Posterior vena cava (tissue), 2 donors: ENCODE measurements at places on chromosomes 6 and 20. TPM values are rescaled to one million over a fixed set of nuclear protein-coding genes. Genes with fewer than 3 reads are reported as not detected.

The PDCD2 gene
- total RNA-seq, result 33.6 TPM

- no peak for DNase-seq
These were observed 15.7 kb upstream of the FAM83C start for GRCh38 chr20:35307666-35308653.

The RALGAPA2 gene
- total RNA-seq, result 38.0 TPM

The TP53TG5 gene
- 1.4 TPM for total RNA-seq

The BHLHE23 gene
- not detected for total RNA-seq

The GPSM3 gene
- 22.1 TPM for total RNA-seq

The ZMYND8 gene
- 28.0 TPM for total RNA-seq

- DNase-seq, result no peak
These were observed 47.4 kb downstream of the GMDS start for GRCh38 chr6:2197984-2198383.

GRCh38 chr20:54086507-54087039 lies 16.2 kb upstream of the BCAS1 start:
- no peak for DNase-seq

The BPI gene
- total RNA-seq, result 0.14 TPM

- no peak for DNase-seq
These were observed 159.2 kb upstream of the C6orf118 start for GRCh38 chr6:165468340-165469235.

The HCRTR2 gene
- not detected for total RNA-seq

- DNase-seq, result no peak
These were observed 34.1 kb downstream of the INSM1 start for GRCh38 chr20:20401991-20402390.

GRCh38 chr6:1630212-1630770 lies 20.6 kb downstream of the FOXC1 start:
- peak; percentile 64 for DNase-seq

DNA sequence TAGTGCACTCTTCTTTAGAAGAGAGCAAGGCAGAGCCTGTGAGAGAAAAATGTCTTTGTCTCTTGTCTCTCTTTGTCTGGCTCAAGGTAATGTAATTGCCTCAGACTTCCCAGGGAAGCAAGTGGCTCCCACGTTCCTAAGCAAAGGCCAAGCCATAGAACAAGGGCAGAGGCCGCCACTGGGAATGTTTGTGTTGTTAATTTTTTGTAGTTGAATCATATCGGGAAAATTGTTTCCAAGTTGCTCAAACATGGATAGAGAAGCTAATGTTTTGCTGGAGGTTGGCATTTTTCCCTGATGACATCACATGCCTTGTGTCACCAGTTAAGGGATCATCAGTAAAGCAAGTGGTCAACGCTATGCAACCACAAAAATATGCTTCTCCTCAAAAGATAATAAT lies 211.5 kb upstream of the FOXA2 start:
- DNase-seq, result peak; percentile 86

The RNF144B gene
- total RNA-seq, result 26.0 TPM

GRCh38 chr6:1164600-1164999 lies 147.3 kb upstream of the FOXQ1 start:
- DNase-seq, result no peak

The KHDC1 gene
- total RNA-seq, result 0.19 TPM

- DNase-seq, result no peak
These were observed 512.8 kb downstream of the MAFB start for GRCh38 chr20:40176098-40176841.

The SNAP25 gene
- total RNA-seq, result 0.37 TPM

The SAMD10 gene
- total RNA-seq, result 1.1 TPM

DNA sequence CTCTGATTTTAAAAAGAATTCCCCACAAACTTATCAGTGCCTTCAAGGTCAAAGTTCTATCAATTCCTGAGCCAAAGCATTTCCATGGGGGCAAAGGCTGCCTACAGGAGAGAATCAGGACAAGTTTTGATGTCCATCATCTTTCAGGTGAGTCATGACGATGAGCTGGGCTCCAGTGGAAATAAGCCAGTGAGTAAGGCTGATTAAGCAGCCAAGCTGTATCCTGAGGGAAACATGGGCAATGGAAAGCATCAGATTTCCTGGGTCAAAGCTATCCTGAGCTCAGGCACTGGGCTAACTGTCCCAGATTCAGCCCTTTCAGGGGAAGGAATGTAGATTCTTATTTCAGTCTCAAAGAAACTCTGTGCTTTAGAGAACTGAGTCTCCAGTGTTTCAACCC lies 377.4 kb downstream of the CD109 start:
- no peak for DNase-seq

The CHD6 gene
- 51.1 TPM for total RNA-seq

The AGER gene
- 7.3 TPM for total RNA-seq

DNA sequence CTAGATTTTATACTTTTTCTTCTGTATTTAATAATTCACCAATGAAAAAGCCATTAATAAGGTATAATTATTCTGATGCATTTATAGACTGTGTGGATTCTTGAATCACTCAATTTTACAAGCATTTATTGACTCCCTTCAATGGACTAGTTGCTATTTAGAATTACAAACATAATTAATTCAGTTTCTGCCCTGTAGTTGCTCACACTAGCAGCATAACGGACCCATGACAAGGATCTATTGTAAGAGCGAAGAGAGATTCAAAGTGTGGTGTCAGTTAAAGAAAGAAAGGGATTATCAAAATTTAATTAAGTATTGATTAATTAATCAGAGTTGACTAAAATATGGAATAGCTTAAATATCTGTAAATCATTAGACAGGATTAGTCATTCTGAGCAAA lies 602.6 kb upstream of the PTCHD4 start:
- DNase-seq, result no peak

GRCh38 chr6:144311361-144311760 lies 26.2 kb downstream of the UTRN start:
- DNase-seq, result no peak

The CTCFL gene
- total RNA-seq, result not detected

The PRKN gene
- total RNA-seq, result 7.9 TPM

The LST1 gene
- 9.2 TPM for total RNA-seq

The LCA5 gene
- 6.8 TPM for total RNA-seq

DNA sequence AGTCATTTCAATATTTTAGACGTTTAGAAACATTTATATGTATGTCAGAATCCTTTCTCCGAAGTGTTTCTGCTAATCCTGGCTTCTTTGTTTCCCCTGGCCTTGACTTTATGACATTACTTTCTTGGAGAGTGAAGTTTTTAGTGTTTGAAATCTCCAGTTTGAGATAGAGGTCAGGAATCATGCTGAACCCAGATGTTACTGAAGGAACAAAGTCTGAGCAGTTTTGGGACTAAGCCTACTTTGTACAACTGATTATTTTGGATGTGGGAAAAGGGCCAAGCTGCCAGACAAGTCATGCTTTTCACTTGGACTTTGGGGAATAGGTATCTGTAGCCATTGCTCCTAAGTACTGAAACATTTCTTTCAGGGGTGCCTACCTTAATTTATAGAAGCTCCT lies 2.3 kb downstream of the RNF144B start:
- DNase-seq, result no peak

The RPL7L1 gene
- 52.9 TPM for total RNA-seq

DNA sequence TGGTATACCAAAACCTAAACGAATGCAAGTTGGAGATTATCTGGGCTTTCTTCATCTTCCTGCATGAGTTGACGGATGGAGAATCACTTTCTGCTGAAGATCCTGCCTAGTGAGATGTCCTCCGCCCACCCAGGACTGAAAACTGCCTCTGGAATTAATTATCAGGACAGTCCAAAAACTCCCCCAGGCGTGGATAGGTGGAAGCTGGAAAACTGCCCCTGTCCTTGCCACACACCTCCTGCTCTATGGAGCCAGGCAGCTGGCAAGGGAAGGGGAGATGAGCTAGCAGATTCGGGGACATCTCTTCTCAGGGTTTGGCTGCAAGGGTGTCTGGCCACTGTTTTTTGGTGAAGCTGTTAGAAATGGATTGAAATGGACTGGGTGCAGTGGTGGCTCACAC lies 89.3 kb upstream of the ZNFX1 start:
- no peak for DNase-seq

GRCh38 chr6:12170351-12171092 lies 119.6 kb upstream of the EDN1 start:
- no peak for DNase-seq
